ENCODE measurements at places on chromosomes 1 and 21. TPM values are rescaled to one million over a fixed set of nuclear protein-coding genes. Genes with fewer than 3 reads are reported as not detected.

Gene OR6K3
- polyA plus RNA-seq: not detected

Gene PRKAA2
- 0.56 TPM for polyA plus RNA-seq

Gene CLCA1
- polyA plus RNA-seq: 0.06 TPM

Gene RPF1
- polyA plus RNA-seq: 27.1 TPM

Gene CACHD1
- 9.1 TPM for polyA plus RNA-seq

Gene GNAT2
- not detected for polyA plus RNA-seq
